ENCODE measurements at places on chromosomes 16 and 17.

- DNase-seq: no peak
Measured at GRCh38 chr16:73347500-73348375, 299.8 kb upstream of the ZFHX3 start.

GRCh38 chr17:601926-602303 lies 112.7 kb downstream of the VPS53 start:
- DNase-seq: no peak

DNA sequence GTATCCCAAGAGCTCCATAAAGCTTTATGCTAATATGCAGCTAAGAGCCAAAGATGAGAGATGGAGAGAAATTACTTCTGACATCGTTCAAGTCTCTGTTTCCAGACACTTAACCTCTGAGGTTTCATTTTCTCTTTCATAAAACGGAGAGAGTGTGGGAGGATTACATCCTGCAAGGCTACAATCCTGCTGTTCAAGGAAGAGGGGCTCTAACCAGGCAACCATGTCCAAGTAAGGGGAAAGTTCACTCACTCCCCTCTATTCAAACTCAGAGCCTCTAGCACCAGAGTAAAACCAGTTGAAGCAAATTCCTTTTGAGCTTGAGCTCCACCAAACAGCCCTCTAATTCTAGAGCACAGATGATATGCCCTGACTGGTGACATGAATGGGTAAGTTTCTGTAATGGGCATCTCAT lies 397.4 kb downstream of the NPIPA8 start:
- DNase-seq: no peak

- no peak for DNase-seq
Measured at GRCh38 chr16:84926462-84926861, 84.9 kb downstream of the ZDHHC7 start.

DNA sequence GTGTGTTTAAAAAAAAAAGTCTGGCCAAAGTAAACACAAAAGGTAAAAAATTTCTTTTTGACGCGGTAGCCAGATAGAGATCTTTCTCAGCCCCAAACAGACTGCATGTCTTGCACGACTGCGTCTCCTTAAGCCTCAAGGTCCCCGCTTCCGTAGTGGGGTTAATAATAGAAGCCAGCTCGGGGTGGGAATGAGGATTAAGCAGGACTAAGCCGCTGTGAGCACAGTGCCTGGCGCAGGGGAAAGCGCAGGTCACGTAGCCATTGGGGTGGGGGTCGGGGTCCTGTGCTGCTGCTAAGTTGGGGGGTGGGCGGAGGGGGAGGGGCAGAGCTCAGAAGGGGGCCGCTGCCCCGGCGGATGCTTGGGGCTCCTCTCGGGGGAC lies 521 bp downstream of the GGA2 start:
- peak; percentile 44 for DNase-seq

GRCh38 chr16:89779231-89779908 lies 37.1 kb downstream of the FANCA start:
- no peak for DNase-seq

- no peak for DNase-seq
Measured at GRCh38 chr17:68324114-68324513, 32.8 kb downstream of the ARSG start.

All from CD4-positive, alpha-beta T cell treated with Interleukin-10 for 1 hour (primary cell).